ENCODE measurements at places on chromosomes 3 and 15. TPM values are rescaled to one million over a fixed set of nuclear protein-coding genes. Genes with fewer than 3 reads are reported as not detected.
A peak's percentile ranks its signal among the peaks of the same experiment; 100 is the strongest.

GRCh38 chr15:92886042-92886537 lies 14.0 kb upstream of the CHD2 start:
- DNase-seq, result no peak

GRCh38 chr3:162400697-162401096 lies 904.1 kb downstream of the OTOL1 start:
- DNase-seq, result no peak

DNA sequence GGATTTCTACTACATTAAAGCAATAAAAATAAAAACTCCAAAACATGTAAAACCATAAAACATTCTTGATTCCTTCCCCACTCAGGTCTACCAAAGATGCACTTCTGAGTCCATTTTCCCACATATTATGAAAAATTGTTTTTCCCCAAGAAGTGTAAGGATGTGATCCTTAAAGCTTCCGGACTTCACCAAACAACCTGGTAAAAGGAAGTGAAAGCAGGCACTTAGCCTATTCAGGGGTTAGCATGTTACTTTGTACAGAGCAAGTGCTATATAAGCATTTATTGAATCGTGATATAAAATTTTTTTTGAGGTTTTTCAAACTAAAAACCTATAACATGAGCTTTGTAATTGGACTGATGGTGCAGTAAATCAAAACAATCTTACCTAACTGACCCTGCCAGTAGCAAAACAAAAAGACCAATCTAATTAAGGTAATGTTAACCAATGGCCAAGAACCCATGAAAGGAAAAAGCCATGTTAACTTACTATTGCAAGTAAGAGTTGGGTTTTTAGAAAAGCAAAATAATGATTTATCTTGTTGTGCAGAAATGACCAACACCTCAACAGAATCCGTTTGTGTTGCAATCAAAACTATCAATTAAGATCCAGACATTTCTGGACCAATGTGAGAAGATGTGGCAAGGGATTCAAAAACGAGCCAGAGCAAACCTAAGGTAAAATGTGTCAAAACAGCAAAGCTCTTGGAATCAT lies 1.8 kb downstream of the SETD2 start:
- DNase-seq, result no peak

DNA sequence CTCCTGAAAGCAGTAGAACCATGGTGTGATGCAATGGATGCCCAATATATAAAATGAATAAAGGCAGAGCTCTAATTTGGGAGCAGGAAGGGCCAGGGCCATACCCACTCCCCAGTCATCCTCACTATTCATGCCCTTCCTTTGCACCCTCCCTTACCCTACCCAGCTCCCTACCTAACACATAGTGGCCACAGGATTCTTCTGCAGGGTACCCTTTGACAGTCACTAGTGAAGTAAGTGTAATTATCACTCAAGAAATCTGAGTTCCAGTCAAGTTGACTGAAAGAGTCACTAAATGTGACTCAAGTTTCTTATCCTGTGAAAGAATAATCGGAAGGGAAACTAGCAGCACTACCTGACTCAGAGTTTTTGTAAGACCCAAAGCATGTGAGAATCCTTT lies 69.2 kb downstream of the RASA2 start:
- peak; percentile 61 for DNase-seq

DNA sequence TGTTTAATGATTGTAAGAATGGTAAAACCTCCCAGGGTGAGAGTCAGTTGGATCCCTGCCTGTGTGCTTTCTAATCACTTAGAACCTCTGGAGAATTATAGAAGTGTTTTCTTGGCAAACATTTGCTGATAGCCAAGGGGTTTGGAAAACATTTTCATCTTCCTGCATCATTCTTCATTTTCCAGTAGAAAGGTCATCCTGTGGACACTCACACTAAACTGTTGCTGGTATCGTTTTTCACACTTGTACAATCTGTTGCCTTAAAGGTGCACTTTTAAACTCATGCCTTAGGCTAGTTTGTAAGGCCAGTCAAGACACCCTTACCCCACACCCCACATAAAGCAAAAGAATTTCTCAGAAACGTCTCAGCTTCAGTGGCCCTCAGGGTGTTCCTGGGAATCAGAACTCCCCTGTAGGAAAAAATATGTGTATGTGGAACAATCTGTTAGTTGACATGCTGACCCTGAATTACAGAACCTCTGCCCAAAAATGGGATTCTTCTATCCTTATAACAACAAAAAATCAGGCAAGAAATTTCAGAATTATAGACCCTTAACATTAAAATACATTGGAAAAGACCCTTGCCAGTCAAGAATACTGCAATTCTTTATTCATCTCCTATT lies 5.8 kb upstream of the PLD1 start:
- no peak for DNase-seq

TIPIN gene
- total RNA-seq, result 8.5 TPM

DLL4 gene
- not detected for total RNA-seq

TTLL13 gene
- not detected for total RNA-seq
